ENCODE measurements at places on chromosomes 5 and 9. TPM values are rescaled to one million over a fixed set of nuclear protein-coding genes. Genes with fewer than 3 reads are reported as not detected.

The PCDHB9 gene
- total RNA-seq = 1.0 TPM

The EQTN gene
- not detected for total RNA-seq

The CCNI2 gene
- total RNA-seq = not detected

The DDX4 gene
- not detected for total RNA-seq

The SHC3 gene
- total RNA-seq = 0.52 TPM

The P4HA2 gene
- 50.6 TPM for total RNA-seq

The PHF24 gene
- total RNA-seq = under 0.01 TPM

The KLF4 gene
- 12.0 TPM for total RNA-seq

The OBP2B gene
- not detected for total RNA-seq
